Progenitor cell of endocrine pancreas (in vitro differentiated cells): ENCODE measurements at places on chromosomes 2 and 18.

- no peak for DNase-seq
These were observed 109.3 kb downstream of the MBP start for GRCh38 chr18:77023102-77023782.

- no peak for DNase-seq
These were observed 17.3 kb upstream of the ARL5A start for GRCh38 chr2:151845481-151845880.

GRCh38 chr2:120576509-120577474 is 158.9 kb upstream of the GLI2 start:
- no peak for DNase-seq

GRCh38 chr2:149849136-149849535 is 261.6 kb upstream of the MMADHC start:
- no peak for DNase-seq

- peak; percentile 56 for DNase-seq
These were observed at the start of gene EFHD1 for GRCh38 chr2:232633413-232634205. Gene EFHD1, plus strand, starts transcription at chr2:232633604. Its CDS starts 101 bp downstream, at chr2:232633705.

GRCh38 chr2:20617081-20617575 is 33.8 kb downstream of the HS1BP3 start:
- no peak for DNase-seq

DNA sequence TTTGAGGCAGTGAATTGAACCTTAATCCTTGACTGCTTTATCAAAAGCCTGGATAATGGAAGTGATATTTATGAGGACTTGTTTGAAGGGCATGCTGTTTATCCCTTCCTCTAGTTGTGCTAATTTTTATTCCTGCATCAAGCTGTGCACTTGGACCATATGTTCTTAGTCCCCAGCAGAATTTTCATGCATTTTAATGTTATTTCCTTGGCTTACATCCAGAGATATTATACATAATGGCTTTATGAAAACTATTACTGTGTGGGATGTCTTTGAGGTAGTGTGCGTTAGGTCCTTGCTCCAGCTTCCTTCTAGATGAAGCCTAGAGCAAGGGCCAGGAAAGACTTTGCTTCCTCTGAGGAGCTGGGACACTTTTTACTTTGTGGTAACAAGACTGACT is 378.4 kb downstream of the LPIN1 start:
- no peak for DNase-seq

DNA sequence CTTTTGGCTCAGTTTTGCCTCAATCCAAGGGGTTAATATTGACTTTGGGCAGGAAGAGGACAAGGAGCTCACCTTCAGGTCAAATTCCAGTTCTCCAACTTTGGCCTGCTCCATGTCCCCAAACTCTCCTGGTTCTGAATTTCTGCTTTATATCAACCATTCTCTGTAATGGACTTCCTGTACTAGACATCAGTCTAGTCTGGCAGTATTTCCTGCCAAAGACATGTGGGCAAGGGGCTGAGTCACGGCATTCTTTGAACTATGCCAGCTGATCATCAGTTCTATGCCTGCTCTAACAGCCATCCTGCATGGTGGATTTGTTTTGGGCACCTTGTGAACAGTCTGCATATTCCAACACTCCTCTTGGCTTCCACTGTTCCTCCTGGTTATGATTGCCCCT is 199.4 kb downstream of the ZEB2 start:
- DNase-seq = no peak

DNA sequence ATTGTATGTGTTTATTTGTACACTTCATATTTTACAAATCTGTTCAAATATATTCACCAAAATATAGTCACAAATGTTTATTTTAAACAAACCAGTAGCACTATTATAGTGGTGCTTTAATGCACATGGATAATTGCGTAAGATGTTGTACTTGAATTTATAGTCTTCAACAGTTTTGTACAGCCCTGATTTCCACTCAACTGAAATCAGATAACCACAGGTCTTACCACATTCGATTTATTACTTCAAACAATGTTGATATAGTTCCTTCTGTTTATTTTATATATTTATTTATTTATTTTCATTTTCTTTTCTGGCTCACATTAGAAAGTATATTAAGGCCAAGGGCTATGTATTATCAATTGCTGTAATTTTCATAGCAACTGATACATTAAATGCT is 99.4 kb upstream of the ZNF804A start:
- no peak for DNase-seq

DNA sequence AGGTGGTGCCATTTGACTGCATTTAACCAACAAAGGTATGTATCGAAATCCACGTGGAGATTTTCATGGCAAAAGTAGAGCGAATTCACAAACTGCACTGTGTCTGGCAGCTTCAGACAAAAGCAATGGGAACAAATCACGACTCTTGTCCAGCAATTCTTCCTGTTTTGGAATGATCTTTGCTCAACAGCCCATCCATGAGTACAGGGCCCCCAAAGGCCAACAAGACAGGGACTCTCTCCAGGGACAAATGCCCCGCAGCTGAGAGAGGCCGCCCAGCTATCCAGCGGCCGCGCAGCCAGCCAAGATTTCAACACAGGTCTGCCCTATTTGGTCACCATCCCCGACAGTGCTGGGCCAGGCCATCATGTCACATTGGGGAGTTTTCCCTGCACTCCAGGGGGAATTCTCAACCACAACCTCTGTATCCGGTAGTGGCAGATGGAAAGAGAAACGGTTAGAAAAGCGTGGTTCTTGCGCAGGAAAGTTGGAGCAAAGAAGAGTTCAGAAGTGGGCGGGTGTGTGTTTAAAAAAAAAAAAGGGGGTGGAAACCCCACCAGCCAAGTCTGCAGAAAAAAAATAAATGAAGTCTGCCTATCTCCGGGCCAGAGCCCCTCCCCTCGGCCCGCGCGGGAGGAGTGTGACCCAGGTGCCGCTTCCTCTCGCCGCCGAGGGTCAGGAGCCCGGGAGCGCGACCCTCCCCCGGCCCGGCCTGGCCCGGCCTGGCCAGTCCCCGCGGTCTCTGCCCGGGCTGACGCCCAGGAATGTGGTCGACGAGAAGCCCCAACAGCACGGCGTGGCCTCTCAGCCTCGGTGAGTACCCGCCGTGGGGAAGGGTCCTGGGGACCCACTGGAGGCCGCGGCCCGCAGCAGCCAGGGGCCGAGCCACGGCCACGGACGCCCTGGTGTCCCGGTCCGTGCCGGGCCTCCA is at the start of gene GYPC:
Gene GYPC, plus strand, starts transcription at position 659 of the 931 bp plus-strand sequence. Its CDS starts 106 bp downstream, at position 765.
- peak; percentile 59 for DNase-seq

- no peak for DNase-seq
These were observed 326.7 kb downstream of the MTX2 start for GRCh38 chr2:176595986-176596385.

DNA sequence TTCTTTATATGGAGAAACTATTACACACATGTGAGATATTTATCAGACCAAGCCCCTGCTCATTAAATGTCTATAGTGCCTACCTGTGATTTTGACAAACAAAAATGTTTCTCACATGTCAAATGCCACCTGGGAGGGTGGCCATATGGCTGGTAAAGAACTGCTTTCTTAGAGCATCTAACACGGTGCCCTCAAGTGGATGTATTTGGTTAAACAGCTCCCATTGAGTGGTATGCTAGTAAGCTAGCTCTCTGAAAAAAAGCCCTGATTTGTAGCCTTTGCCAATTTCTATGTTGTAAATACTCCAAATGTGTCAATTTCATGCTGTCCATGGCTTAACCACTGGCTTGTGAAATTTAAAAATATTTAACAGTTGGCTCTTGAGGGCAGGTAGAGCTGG is 94.6 kb downstream of the PMAIP1 start:
- no peak for DNase-seq

DNA sequence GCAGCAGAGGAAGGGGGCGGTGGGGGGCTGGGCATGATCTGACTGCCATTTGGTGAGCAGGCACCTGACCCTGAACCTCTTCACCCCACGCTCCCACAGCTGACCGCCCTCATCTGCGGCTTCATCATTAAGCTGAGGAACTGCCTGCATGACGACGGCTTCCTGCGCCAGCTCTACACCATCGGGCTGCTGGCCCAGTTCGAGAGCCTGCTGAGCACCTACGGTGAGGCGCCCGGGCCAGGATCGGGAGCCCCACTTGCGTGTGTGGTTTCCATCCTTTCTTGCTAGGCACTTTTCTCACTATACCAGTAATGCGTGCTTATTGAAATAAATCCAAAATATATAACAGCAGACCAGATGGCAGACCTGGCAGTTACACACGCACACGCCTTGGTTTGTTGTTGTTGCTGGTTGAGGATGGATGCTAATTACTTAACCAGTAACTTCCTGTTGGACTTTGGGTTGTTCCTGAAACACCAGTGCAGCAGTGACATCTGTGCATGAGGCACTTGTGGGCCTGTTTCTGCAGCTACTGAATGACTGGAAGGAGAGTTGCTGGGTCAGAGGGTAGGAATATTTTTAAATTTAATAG is 43.7 kb downstream of the COA5 start:
- no peak for DNase-seq

- DNase-seq = no peak
These were observed 17.4 kb upstream of the RMDN2 start for GRCh38 chr2:37907501-37908225.

DNA sequence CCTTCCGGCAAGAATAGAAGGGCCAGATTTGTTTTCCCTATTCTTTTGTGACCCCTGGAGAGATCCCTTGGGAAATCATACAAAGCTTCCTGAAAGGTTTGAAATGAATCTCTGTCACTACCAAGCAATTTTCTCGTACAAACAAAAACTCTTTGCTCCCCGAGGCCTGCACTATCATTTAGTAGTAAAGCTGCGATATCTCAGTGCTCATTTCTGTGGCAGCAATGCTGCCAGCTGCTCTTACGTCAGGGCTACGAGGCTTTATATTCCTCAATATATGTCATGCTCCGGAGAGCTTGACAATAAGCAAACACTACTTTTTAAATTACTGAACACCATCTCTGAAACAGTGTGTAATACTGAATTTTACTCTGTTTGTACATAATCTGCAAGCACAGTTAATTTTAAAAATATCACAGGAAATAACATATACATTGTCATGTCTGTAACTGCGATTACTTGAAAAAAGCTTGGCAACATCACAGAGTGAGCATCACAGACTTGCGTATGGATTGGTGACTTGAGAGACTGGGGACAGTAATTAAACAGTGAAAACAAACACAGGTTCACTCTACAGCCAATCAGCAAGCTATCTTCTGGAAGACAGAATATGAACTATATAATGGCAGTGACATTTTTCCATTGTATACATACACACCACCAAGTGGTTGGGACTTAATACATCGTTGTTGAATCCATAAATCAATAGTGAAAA is 403.3 kb upstream of the NETO1 start:
- no peak for DNase-seq

DNA sequence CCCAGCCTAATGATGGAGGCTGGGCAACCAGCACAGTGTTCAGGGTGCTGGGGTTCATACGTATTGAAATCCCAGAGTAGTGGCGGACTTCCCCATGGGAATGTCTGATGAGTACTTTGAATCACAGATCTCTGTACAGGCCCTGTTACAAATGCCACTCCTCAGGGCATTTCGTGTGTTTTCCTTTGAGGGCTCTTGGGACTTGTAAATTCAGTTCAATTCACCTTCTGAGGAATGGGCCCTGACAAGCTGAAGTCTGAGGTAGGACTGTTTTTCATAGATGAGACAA is 288 bp upstream of the RDH14 start:
- no peak for DNase-seq

DNA sequence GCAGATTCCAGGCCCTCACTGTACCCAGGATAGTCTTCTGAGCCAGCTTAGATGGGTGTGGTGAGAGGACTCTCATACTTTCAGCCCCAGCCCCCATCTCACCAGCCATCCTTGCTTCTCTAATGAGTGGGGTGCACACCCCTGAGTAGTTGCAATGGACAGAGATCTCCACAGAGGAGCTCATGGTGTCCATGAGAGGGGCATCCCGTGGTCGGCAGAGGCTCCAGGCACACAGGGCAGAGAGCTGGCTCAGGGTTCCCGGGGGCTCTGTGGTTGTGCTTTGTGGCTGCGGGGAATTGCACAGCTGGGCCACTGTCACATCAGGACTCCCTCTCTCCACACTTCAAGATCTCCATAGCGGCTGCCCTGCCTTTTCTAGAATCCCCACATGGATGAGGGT is 226.0 kb upstream of the PXDN start:
- no peak for DNase-seq

DNA sequence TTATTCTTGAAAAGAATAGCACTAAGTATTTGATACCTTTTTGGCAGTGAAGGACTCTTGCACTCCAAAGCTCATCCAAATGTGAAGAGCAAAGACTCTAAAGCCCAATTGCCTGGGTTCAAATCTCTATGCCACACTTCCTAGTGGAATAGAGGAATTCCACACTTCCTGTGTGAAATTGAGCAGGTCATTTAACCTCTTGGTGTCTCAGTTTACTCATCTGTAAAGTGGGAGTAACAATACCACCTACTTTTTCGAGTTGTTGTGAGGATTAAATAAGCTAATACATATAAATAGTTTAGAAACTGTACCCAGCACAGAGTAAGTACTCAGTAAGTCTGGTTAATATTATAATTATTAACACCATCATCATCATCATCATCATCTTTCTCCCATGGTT is 72.6 kb downstream of the AP1S3 start:
- DNase-seq = no peak

DNA sequence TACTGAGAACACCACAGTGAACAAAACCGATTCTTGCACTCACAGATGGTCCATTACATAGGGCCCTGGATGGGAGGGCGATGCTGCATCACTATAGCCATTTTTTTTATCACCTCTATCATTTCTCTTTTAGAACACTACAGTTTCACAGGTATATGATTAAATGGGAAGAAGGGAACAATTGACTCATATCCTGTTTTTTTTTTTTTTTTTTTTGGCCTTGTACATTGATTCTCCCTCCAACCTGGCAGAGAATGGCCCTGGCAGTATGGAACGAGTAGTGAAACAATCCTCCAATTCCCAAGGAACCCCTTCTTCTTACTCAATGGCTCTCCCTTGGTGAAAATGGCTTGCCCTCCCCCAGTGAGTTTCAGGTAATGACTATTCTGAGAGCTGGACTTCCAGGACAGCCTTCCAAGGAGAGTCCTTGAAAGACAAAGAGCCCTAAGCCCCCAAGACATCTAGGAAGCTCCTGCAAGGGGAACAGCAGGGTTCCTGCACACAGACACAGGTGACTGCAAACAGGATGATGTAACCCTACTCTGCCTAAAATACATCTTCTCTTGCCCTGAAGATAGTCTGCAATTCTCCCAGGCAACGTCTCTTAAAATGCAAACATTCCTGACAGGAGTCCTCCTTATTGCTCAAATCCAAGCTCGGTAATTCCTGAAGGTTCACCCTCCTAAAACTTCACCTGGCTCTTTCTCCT is 405.4 kb downstream of the SETBP1 start:
- DNase-seq = no peak

DNA sequence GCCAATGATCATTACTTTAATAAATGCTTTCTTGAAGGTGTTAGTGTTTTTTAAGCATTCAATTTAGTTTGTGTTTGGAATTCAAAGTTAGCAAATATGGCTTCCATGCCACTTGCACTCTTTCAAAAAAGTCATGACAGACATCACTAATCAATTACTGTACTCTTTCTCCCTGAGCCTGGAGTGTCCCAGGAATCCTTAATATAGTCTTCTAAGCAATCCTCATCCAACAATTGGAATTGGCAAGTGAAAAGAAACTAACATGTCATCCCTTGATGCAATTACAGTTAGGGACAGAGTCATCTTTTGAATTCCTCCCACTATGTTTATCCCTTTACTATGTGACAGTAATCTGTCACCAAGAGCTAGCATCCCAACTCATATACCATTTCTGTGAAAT is 29.7 kb upstream of the GPR55 start:
- no peak for DNase-seq
